ENCODE measurements at places on chromosomes 4 and X. TPM values are rescaled to one million over a fixed set of nuclear protein-coding genes. Genes with fewer than 3 reads are reported as not detected.

Gene XKRX
- 0.09 TPM for total RNA-seq

Gene NAP1L3
- 0.23 TPM for total RNA-seq

DNA sequence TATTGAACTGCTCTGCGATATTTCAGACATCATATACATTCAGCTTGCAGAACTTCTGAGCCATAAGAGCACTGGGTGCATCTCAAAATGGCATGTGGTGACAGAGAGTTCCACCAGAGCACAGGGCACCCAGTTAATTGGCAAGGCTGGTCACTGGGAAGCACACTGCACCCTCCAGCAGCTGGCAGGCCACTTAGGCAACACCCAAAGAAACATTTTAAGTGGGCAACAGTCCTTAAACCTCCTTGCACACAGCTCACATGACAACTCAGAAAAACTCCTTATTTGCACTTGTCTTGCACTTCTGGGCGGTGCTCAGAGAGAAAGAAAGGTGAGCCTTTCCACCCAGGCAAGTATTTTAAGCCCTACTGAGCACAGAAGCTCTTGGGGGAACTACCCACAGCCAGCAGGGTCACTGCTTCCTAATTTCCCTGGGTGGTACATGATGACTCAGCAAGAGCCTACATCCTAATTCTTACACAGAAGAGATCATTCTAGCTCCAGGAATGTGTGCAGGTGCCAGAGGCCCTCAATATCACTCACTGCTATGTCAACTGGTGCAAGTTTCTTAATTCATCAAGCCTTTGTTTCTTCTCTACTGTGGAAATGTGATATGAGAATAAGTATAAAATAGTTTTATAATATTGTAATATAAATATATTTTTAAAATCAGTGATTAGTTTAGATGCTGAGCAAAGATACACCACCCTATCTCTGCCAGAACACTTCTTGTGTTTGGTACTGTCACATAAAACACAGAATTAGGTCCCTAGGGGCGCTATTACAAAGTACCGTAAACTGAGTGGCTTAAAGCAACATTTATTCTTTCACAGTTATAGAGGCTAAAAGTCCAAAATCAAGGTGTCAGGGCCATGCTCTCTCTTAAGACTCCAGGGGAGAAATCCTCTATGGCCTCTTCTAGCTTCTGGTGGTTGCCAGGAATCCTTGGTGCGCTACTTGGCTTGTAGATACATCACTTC lies 155.1 kb upstream of the PPARGC1A start:
- H3K27me3 ChIP-seq, result no peaks in the 10 kb centered on the region
- no peaks in the 10 kb centered on the region for H3K4me1 ChIP-seq
- DNase-seq, result no peak
- no peak overlapping the region for H3K27ac ChIP-seq

- DNase-seq, result no peak
- no peak overlapping the region for H3K4me3 ChIP-seq
- H3K27me3 ChIP-seq, result no peaks in the 10 kb centered on the region
- peaks cover 26% of the 10 kb centered on the region for H3K4me1 ChIP-seq
- no peak overlapping the region for H3K27ac ChIP-seq
- H3K36me3 ChIP-seq, result no peaks in the 10 kb centered on the region
Observed at GRCh38 chr4:113732967-113733527, 28.5 kb downstream of the CAMK2D start.

DNA sequence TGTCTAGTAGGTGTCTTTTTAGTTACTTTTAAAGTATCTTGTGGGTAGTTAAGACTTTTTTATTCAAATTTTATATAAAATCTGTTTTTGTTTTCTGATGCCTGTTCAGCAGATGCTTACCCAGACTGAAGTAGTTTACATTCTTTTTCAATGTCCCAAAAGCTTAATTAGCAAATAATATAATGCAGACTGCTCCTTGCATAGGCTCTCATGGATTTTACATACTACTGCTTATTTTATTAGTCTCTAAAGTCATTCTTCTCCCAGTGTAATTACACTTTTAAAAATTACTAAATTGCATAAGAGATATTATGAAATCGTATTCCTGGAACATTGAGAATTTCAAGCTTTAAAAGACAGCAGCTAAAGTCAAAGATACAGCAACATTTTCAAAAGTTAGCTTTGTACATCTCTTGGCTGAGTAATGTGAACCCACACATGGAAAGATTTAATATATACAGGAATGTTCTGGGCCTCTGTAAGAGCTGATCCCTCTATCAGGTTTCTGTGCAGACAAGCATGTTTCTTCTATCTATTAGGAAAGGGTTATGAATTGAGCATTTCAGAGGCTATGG lies 148.4 kb upstream of the SPRY1 start:
- no peaks in the 10 kb centered on the region for H3K27me3 ChIP-seq
- H3K4me1 ChIP-seq, result peaks cover 18% of the 10 kb centered on the region
- H3K4me3 ChIP-seq, result no peak overlapping the region
- H3K36me3 ChIP-seq, result no peaks in the 10 kb centered on the region

DNA sequence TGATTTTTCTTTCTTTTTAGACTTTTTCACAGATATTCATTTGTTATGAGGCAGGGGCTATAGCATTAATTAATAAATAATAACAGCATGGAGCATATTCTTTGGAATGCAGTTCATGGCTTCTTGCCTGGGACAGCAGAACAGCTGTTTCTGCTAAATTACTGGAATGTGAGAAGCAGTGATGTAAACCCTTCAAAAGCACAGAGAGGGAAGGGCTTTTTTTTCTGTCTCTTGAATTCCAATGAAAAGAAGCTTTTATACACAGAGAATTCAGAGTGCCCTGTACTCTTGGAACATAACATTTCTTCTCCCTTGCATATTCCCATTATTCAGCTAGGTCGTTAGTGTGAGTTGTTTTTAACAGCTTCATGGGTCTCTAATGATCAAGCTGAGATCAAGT lies 28.5 kb upstream of the ANK2 start:
- no peaks in the 10 kb centered on the region for H3K27me3 ChIP-seq
- H3K27ac ChIP-seq, result no peak overlapping the region
- H3K4me3 ChIP-seq, result no peak overlapping the region

GRCh38 chr4:5878359-5878758 lies 14.5 kb downstream of the CRMP1 start:
- H3K4me1 ChIP-seq, result no peaks in the 10 kb centered on the region
- H3K36me3 ChIP-seq, result no peaks in the 10 kb centered on the region
- no peak overlapping the region for H3K4me3 ChIP-seq
- H3K27ac ChIP-seq, result no peak overlapping the region

DNA sequence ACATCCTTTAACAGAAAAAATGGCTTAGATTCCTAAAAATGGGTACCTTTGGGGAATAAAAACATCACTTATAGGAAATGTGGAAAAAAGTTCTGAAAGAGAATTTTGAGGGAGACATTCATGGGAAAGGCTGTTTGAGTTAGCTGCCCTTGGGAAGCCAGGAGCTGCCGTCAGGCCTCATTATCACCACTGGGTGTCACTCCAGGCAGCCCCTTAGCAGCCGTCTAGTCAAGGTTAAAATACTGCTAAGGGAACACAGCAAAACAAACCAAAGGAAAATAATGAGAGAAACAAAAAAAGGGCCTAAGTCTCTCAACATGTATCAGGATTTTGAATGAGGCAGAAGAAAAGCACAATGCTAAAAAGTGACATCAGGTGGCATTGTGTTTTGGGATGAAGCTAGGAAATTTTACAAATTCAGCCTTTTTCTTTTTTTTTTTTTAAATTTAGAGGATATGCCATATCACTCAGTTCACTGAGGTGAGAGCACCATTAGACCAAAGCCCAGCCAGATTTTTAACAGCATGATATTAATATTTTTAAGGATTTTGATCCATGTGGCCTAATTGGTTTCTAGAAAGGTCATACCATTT lies 235.3 kb downstream of the GPAT3 start:
- no peak for DNase-seq
- no peaks in the 10 kb centered on the region for H3K4me1 ChIP-seq
- H3K27ac ChIP-seq, result no peak overlapping the region
- no peak overlapping the region for H3K4me3 ChIP-seq
- no peaks in the 10 kb centered on the region for H3K36me3 ChIP-seq
- H3K27me3 ChIP-seq, result no peaks in the 10 kb centered on the region

- no peaks in the 10 kb centered on the region for H3K4me1 ChIP-seq
- H3K27ac ChIP-seq, result no peak overlapping the region
- no peak overlapping the region for H3K4me3 ChIP-seq
Observed at GRCh38 chr4:78557841-78558240, 6.3 kb downstream of the ANXA3 start.

DNA sequence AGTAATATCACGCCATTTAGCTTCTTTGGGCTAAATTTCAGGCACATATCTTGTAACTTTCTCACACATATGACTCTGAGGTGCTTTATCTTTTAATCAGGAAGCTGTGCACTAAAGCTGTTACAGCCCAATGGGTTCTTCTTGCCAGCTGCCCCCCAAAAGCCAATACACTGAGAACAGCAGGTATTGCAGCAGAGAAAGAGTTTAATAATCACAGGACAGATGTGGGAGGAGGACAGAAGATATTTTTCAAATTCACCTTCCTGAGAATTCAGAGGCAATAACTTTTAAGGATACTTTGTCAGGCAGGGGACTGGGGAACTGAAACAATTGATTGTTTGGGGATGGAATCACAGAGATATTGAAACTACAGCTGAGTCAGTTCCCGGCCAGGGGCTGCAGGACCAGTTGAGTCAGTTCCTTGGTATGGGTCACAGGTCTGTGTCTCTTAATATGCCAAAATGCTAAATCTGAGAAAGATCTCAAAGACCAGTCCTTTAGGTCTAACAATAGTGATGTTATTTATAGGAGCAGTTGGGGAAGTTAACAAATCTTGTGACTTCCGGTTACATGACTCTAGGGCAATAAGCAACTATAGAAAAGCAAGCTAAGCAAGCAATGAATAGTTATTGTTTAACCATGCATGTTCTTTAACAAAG lies 28.1 kb downstream of the DDIT4L start:
- H3K4me1 ChIP-seq, result peaks cover 27% of the 10 kb centered on the region
- H3K27ac ChIP-seq, result no peak overlapping the region
- no peak overlapping the region for H3K4me3 ChIP-seq
- H3K36me3 ChIP-seq, result no peaks in the 10 kb centered on the region

DNA sequence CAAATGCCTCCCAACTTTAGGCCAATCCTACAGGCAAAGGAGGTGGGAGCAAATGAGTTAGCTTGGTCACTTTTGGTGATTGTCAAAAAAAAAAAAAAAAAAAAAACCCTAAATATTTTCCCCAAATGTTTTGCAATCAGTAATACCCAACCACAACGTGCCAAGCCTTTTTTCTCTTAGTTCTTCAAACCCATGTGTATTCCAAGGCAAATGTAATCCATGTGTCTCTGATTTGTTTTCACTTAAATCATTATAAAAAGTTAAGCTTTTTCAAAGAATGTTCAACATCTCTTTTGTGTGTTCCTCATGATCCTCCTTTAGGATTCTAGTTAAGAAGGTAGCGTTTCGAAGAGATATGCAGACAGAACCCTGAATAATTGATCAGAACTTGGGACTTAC lies 328.4 kb downstream of the PAPSS1 start:
- no peak overlapping the region for H3K4me3 ChIP-seq
- no peaks in the 10 kb centered on the region for H3K4me1 ChIP-seq
- H3K36me3 ChIP-seq, result no peaks in the 10 kb centered on the region
- no peaks in the 10 kb centered on the region for H3K27me3 ChIP-seq

DNA sequence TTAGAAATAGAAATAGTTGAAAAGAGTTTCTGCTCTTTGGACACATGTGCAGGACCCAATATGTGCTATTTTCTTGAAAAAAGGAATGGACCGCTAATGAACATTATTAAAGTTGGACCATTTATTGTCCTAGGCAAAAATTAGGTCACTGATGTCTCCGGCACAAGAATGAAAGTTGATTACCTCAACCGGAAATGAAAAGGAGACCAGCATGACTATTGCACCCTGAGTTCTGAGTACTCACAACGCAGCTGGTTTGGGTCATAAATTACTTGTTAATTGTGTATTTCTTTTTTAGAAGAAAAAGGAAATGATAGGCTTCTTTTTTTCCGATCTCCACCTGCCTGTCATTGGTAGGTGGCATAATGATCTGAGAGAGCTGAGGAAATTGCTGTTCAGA lies 232.7 kb downstream of the ARHGAP24 start:
- no peak overlapping the region for H3K27ac ChIP-seq
- no peaks in the 10 kb centered on the region for H3K4me1 ChIP-seq
- no peak for DNase-seq
- H3K36me3 ChIP-seq, result no peaks in the 10 kb centered on the region

DNA sequence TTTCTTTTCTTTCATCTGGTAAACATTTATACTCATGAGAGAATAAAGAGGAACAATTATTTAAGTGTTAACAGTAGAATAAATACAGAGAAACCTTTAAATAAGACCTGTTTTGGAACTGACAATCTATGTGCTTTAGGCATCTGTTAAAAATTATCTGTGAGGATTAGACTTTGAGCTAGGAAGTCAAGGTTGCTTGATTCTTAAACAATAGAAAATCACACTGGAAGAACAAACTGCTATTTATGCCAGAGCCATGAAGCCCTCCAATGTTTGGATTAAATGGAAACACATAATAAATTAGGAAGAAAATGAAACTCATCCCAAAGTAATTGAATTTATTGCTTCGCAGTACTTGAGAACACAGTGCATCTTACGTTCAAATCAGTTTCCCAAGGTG lies 207.2 kb upstream of the NPY2R start:
- no peaks in the 10 kb centered on the region for H3K27me3 ChIP-seq
- H3K27ac ChIP-seq, result no peak overlapping the region
- H3K4me1 ChIP-seq, result no peaks in the 10 kb centered on the region
- no peaks in the 10 kb centered on the region for H3K36me3 ChIP-seq
- no peak overlapping the region for H3K4me3 ChIP-seq

- no peaks in the 10 kb centered on the region for H3K36me3 ChIP-seq
- H3K4me3 ChIP-seq, result peak within 1 kb of the TSS; percentile 68
- DNase-seq, result peak; percentile 79
- H3K27me3 ChIP-seq, result no peaks in the 10 kb centered on the region
Observed at GRCh38 chrX:155070975-155071693, at the start of the genes BRCC3, CMC4 and MTCP1. Gene BRCC3, plus strand, starts transcription at chrX:155071508. Its CDS starts 20 bp downstream, at chrX:155071528. Gene CMC4, minus strand, starts transcription at chrX:155071136. Its CDS starts 7,113 bp downstream, at chrX:155064023. Gene MTCP1, minus strand, starts transcription at chrX:155071136. Its CDS starts 5,126 bp downstream, at chrX:155066010.

DNA sequence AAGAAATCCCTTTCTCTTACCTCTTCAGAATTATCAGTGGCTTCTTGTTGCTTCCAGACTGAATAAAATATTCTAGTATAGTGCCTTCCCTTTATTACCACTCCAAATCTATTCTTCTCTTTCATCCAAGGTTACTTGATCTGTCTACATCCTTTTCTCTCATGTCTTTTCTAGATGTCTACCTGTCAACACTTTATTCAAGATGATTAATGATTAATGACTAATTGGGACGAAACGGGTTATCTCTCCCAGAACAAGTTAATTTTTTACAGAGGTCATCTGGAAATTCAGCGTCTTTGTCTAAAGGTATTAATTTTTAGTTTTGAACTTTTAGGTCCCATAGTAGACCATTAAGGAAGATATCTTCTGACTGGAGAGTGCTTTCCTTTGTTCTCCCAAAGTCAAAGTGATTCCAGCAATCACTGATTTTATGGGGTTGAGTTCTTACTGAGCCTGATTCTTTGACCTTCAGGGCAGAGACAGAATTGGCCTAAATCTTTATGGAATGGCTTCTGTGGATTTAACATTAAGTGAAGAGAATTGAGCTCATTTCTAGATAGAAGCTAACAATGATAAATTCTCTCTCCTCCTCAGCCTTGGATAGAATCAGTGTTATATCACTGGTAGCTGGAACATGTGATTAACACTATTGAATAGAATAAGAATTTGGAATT lies 335.4 kb upstream of the TEX13C start:
- H3K4me1 ChIP-seq, result no peaks in the 10 kb centered on the region
- no peak for DNase-seq
- H3K27ac ChIP-seq, result no peak overlapping the region
- no peaks in the 10 kb centered on the region for H3K36me3 ChIP-seq
- H3K4me3 ChIP-seq, result no peak overlapping the region

- DNase-seq, result no peak
- peaks cover 19% of the 10 kb centered on the region for H3K4me1 ChIP-seq
- H3K36me3 ChIP-seq, result no peaks in the 10 kb centered on the region
- no peak overlapping the region for H3K4me3 ChIP-seq
Observed at GRCh38 chrX:154074199-154074598, 23.3 kb downstream of the MECP2 start.

GRCh38 chr4:128854433-128854832 lies 44.9 kb downstream of the JADE1 start:
- H3K27me3 ChIP-seq, result no peaks in the 10 kb centered on the region
- H3K4me3 ChIP-seq, result no peak overlapping the region
- no peak overlapping the region for H3K27ac ChIP-seq
- peaks cover 10% of the 10 kb centered on the region for H3K4me1 ChIP-seq
- DNase-seq, result no peak
